ENCODE measurements at places on chromosomes 7 and 10.
A peak's percentile ranks its signal among the peaks of the same experiment; 100 is the strongest.

DNA sequence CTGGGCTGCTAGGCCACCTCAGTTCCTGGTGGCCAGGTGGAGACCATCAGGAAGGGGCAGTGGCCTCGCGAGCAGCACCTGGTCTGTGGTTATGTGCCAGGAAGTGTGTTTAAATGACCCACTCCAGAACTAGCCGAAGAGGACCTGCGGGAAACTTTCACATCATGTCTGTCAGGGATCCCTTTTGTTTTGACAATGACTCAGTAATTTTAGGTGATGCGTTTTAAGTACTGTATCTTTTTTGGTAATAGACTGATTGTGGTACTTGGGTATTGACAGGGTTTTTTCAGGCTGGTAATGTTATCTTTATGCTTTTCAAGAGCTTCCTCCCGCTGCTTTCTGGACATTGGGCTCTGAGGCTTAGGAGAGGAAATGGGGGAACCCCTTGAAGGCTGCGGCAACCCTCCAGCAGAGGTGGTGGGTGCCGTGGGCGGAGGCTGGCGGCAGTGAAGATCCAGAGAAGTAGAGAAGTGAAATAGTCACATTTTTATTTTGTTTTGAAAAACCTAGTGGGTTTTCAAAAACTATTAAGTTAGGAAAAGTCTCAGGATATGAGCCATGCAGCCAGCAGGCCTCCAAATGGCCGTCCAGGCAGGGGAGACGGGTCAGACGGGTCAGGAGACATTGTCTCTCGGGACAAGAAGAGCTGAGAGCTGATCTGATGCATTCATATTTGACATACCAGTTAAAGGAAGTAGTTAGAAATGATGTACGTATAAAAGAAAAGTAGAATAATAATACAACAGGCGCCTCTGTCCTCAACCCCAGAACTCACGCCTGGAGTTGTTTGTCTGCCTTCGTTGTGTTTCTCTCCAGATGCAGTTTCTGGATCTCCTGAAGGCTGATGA, 27.7 kb downstream of the PPP2R2D start:
- peak; percentile 61 for DNase-seq

DNA sequence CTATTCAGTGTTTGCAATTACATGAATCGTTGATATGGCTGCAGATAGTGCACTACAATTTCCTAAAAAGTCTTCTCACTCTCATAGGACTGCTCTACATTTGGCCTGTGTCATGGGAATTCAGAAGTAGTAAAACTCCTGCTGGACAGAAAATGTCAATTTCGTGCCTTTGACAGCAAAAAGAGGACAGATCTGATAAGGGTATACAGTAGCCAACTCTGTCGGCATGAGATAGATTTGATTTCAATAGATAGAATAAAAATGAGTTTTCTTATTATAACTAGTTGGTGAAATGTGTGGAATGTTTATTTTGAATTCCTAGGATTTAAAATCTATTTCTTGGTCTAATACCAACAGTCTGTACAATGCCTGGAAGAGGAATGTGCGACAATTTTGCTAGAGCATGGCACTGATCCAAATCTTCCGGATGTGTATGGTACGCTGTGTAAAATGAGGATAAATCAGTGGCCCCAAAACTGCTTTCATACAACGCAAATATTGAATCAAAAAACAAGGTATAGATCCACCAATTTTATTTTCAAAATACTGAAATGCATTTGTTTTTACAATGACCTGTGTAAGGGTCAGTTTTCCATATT, 133.5 kb upstream of the CDK13 start:
- DNase-seq, result no peak

GRCh38 chr7:69373171-69374043, 224.9 kb upstream of the AUTS2 start:
- no peak for DNase-seq

GRCh38 chr10:113854761-113855588, 514 bp downstream of the NHLRC2 start:
- DNase-seq, result peak; percentile 57

DNA sequence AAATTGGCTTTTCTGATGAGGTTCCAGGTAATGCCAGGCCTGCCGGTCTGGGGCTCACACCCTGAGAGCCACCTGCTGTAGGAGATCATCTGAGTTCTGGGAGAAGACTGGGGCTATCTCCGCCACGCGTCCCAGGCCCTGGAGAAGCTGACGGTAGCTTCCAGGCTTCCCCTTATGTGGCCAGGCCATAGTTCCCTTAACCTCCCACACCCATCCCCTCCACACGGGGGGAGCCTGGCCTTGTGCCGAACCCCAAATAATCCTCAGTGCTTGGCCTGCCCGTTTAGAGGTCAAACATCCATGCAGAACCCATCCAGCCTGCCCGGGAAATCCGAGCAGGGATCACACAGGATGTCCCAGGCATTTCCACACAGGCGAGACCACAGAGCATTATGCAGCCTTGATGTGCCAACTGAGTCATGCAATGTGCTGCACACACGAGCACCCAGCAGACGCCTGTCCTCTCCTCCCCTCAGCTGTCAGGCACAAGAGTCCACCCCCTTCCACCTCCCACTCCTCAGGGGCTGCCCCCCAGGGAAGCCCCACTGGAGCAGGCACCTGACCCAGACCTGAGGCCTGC, 176.2 kb downstream of the PRKAG2 start:
- DNase-seq, result no peak

DNA sequence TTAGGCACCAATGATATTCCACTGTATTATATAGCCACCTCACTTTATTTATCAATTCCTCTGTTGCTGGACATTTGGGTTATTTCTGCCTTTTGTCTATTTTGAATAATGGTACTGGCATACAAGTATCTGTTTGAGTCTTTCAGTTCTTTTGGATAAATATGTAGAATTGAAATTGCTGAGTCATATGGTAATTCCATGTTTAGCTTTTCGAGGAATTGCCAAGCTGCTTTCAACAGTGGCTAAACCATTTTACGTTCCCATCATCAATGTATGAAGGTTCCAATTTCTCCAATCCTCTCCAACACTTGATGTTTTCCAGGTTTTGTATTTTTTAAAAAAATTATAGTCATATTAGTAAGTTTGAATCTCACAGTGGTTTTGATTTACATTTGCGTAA, 42.3 kb downstream of the JMJD1C start:
- DNase-seq, result no peak

- no peak for DNase-seq
These were observed 272.0 kb downstream of the BAMBI start for GRCh38 chr10:28949005-28950004.

DNA sequence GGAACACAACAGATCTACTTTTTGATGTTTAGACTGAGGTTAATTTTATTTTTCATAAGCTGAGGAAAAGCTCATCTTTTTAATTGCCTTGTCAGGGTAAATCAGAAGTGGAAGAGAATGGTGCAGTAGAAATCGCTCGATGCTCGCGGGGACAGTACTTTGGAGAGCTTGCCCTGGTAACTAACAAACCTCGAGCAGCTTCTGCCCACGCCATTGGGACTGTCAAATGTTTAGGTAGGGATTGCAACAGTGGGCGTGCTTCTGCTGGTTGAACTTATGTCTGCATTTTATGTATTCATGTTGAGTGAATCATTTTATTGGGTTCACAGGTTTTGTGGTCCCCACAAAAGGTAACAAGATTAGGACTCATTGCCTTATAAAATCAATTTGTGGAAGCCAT, 11.7 kb upstream of the HBP1 start:
- DNase-seq, result no peak

DNA sequence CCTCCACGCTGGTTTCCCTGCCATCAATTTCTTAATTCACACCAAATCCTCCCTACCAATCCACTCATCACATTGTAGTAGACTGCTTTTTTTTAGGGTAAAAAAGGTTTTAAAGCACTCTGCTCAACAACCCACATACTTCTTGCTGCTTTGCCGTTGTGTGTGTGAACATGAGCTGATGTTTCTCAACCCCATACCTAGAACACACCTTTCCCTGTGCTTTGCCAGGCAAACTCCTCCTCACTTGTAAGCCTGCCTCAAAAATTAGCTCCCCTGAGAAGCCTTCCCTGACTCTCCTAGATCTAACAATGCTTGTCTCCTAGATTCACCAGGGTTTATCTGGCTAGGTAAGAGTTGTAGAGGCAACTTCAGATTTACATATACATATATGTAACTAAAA, 119.0 kb upstream of the FAM133B start:
- DNase-seq, result no peak

- no peak for DNase-seq
These were observed 64.9 kb downstream of the SYPL1 start for GRCh38 chr7:106047184-106047583.

DNA sequence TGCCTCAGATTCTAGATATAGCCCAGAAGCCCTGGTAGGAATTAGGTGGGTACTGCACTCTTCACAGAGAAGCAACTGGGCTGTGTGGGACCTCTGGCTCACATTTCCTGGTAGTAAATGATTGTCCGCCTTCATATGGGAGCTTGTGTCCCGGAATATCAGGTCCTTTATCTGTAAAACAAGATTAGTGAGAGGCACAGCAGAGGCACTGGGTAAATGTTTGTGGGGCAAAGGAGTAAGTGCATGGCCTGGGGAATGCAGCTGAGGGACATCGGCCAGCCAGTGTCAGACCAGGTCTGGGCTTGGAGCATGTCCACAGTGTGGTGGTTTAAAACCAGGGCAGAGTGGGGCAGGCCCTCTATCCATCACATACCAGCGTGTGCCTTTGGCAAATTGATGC, 323.3 kb upstream of the ZMIZ1 start:
- no peak for DNase-seq

DNA sequence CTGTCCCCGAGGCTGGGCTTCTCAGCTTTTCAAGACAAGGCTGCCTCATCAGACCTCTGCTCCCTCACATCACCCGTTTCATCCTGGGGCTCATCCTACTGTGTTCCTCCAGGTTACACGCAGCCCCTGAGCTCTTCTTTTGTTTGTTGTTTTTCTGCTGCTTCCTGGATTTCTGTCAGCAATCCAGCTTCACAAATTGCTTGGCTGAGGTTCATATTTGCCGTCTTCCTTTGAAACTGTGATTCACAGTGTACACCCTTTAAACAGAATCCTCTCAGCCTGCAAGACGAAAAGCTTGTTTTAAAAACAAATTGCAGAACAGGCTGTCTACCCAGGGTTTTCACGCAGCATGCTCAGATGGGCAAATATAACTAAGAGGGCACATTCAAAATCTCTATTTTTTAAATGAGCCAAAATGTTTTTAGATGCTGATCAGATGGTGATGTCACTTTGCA, 39.1 kb upstream of the PARD3 start:
- no peak for DNase-seq

DNA sequence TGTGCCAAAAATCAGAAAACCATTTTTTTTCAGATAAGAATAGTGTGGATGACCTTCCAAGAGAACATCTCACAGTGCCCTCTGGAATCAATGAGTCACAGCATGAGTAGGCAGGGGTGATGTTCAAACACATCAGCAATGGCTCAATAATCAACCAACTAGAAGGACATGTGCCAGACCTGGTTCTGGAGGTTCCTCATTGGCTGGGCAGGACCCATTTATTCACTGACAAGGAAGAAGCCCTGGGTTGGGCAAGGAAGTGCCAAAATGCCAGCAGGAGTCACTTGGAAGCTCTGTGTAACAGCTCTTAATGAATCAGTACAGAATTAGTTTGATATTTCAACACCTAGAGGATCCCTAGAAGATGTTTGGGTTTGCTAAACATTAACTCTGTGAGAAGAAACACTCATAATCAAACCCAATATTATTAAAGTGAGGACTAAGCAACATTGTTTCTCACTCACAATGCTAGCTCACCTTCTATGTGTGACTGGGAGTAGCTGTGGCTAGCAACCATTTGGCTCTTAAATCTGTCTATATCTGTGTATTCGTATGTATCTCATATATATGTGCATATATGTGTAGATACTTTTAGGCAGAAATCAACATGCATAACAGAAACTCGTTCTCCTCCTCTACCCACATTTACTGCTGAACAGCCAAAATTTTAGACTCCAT, 72.3 kb upstream of the APBB1IP start:
- no peak for DNase-seq

DNA sequence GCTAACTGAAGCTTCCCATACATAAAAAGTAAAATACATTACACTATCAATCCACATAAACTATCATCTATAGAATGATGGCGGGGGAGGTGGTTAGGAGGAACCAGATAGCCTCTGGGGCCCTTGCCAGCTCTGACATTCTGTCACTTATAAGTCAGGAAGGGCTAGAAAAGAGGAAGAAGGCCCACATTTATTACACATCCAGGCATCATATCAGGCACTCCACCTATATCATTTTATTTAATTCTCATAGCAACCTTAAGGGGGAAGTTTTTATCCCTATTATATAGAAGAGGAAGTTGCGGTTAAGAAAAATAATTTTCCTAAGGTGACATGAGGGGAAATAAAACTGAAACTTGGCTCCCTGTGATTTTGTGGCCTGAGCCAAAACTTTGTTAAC, 29.9 kb downstream of the HEPACAM2 start:
- DNase-seq, result no peak

GRCh38 chr10:74453169-74453568, 302.1 kb downstream of the ADK start:
- no peak for DNase-seq

- no peak for DNase-seq
These were observed 34.3 kb downstream of the STK32C start for GRCh38 chr10:132273304-132273944.

DNA sequence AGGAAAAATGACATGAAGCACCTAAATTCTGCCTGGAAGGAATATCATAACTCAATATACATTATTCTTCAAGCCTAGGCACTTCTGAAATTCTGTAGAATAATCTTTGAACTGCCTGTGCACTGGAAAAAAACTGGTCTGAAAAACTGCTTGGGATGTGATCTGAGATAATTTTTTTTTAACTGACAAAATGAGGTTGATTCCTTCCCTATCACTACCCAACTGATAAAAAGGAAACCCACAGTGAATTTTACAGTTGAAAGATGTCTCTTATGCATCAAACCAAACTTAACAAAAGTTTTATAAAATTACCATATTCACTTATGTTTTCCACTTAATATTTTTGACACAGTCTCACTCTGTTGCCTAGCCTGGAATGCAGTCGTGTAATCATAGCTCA, 67.2 kb upstream of the FAM133B start:
- DNase-seq, result no peak

GRCh38 chr10:124142006-124142739, 48.8 kb upstream of the CHST15 start:
- no peak for DNase-seq

- no peak for DNase-seq
These were observed 545.7 kb downstream of the LRMDA start for GRCh38 chr10:75977139-75977538.

- no peak for DNase-seq
These were observed 47.0 kb upstream of the PLEKHA1 start for GRCh38 chr10:122327237-122328206.

GRCh38 chr10:60335708-60336107, 54.0 kb downstream of the ANK3 start:
- DNase-seq, result no peak

DNA sequence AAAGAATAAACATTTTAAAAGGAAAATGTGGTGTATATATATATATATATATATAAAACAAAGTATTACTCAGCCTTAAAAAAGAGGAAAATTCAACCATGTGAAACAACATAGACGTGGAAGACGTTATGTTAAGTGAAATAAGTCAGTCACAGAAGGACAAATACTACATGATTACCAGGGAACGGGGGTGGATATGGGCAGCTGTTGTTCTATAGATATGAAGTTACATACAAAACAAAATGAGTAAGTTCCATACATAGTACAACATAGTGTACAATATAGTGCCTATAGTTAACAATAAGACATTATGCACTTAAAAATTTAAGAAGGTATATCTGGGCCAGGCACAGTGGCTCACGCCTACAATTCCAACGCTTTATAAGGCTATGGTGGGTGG, 48.8 kb downstream of the SGMS1 start:
- no peak for DNase-seq

Measured in activated CD4-positive, alpha-beta T cell treated with anti-CD3 and anti-CD28 coated beads, Interleukin-2, Interleukin-6, amounts not matched to agents 100 ng/mL and 50 ng/mL, durations not matched to agents 16 hours and 8 hours (primary cell).